ENCODE measurements at places on chromosomes 7 and 10. TPM values are rescaled to one million over a fixed set of nuclear protein-coding genes. Genes with fewer than 3 reads are reported as not detected.

Gene SLC18A3
- 17.0 TPM for polyA plus RNA-seq

DNA sequence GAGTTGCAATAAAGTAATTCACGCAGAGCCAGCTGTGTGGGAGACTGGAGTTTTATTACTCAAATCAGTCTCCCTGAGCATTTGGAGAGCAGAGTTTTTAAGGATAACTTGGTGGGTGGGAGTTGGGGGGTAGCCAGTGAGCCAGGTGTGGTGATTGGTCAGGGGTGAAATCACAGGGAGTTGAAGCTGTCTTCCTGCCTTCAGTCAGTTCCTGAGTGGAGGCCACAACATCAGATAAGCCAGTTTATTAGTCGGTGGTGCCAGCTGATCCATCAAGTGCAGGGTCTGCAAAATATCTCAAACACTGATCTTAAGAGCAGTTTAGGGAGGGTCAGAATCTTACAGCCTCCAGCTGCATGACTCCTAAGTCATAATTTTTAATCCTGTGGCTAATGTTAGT lies 3.3 kb upstream of the CYP51A1 start:
- peaks cover 8% of the 10 kb centered on the region for H3K4me1 ChIP-seq
- no peak overlapping the region for H3K27ac ChIP-seq
- H3K36me3 ChIP-seq, result no peaks in the 10 kb centered on the region
- H3K4me3 ChIP-seq, result no peak overlapping the region
- H3K27me3 ChIP-seq, result no peaks in the 10 kb centered on the region

DNA sequence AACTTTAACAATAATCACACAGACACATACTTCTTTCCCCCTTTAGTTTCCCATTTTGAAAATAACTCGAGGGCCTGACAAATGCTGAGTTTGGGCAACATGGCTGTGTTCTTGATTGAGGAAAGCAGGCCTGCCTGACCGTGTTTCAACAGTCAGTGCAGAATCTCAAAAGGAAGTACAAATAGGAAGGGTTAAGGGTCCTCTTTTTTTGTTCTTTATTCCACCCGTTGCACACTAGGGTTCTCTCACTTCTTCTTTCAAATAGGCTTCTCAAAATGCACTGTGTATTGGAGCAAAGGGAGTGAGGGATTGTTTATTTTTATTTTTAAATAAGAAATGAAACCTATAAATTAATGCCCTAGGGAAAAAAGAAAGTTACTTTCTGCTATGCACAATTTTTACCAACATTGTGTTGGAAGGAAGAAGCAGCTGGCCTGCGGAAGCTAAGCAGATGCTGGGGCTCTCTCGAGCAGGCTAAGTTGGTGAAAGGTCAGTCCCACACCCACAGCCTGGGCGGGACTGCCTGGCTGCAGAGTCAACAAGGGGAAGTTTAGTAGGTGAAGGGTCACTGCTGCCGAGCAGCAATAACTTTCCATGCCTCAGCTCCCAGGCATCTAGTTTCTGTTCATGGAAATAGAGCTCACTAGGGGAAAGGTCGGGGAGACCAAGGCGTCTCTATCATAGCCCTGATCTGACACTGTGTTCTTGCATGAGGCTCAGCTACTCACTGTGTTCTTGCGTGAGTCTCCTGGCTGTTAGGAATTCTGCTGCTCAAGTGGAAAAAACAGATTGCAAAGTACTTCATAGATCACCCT lies 12.2 kb upstream of the PDK4 start:
- peaks cover 2% of the 10 kb centered on the region for H3K36me3 ChIP-seq
- peak; percentile 59 for DNase-seq
- H3K4me1 ChIP-seq, result peaks cover 7% of the 10 kb centered on the region
- no peaks in the 10 kb centered on the region for H3K27me3 ChIP-seq
- H3K4me3 ChIP-seq, result peak overlapping the region; percentile 10

- DNase-seq, result no peak
- no peak overlapping the region for H3K27ac ChIP-seq
- H3K4me1 ChIP-seq, result no peaks in the 10 kb centered on the region
Observed at GRCh38 chr7:29410996-29411395, 152.6 kb upstream of the PRR15 start.

DNA sequence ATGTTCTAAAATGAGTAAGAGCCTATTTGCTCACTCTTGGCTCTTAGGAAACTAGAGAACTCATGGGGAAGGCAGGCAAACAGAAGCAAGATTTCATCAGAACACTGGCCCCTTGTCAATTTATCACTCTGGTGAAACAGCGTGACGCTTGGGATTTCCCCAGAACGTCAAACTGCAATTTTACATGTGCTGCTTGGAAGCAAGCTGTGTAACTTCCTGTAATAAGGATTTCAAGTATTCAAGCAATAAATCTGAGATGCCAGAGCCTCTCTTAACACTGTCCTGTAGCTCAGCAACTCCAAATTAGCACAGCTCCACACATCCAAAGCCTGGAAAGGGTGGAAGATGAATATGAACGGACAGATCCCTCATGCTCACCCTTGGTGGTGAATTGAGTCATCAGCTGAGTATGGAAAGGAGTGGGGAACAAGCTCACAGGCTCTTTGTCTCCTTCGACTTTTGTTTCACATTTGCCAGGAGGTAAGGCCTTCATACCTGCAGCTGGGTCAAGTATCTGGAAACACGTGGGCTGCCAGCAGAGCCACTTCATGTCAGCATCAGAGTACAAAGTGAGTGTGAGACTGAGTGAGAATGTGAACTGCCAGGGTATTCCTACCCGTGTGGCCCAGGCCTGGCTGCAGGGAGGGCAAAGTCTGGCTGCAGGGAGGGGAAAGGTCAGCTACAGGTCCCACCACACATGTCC lies 140.4 kb upstream of the NAMPT start:
- H3K36me3 ChIP-seq, result no peaks in the 10 kb centered on the region
- peaks cover 16% of the 10 kb centered on the region for H3K4me1 ChIP-seq
- no peaks in the 10 kb centered on the region for H3K27me3 ChIP-seq

DNA sequence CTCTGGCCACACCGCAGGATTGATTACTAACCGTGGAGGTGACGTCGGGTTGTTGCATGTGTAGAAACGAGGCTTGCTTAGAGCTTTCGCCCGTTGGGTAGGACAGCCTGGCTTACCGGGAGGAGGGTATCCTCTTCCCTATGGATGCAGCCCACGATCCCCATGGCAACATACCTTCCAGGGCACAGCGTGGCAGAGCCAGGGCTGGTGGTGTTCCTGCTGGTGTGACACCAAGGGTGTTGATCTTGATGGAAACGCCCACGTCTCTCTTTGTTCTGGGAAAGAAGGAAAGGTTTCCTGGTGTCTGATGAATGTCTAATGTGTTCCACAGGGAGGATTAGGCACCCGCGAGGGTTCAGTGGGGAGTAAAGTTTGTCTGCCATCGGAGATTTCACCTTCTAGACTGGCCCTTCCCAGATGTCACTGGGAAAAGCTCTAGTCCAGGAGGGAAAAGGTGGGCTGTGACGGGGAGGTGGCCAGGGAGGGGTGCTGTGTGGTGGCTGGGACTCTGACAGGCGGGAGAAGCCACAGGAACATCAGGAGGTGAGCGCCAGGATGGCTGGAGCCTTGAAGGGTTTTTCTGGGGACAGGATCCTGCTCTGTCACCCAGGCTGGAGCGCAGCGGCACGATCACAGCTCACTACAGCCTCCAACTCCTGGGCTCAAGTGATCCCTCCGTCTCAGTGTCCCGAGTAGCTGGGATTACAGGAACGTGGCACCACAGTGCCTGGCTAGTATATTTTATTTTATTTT lies 102.1 kb downstream of the CUX1 start:
- peaks cover 24% of the 10 kb centered on the region for H3K4me1 ChIP-seq
- H3K27me3 ChIP-seq, result no peaks in the 10 kb centered on the region
- DNase-seq, result no peak
- no peak overlapping the region for H3K27ac ChIP-seq
- peaks cover 38% of the 10 kb centered on the region for H3K36me3 ChIP-seq

Data from spinal cord (tissue), 10 donors.